OCI-M1 (cell line): ENCODE measurements at places on chromosomes 2 and 18.

DNA sequence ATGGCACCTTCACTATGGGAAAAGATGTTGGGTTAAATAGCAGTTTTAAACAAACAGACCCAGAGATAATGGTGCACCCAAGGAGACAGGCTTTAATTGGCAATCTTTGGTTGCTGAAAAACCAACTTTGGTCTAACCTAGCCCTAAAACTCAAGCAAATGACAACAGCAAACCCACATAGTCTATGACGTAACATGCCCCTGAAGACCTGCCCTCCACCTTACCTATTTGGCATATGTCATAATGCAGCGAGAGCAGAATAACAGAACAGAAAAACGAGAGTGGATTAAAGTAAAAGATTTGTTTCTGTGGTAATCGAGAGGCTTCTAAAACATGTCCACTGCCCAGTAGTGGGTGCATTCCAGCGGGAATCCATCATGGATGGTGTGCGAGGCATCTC lies 200.7 kb downstream of the DCDC2C start:
- DNase-seq = no peak

- DNase-seq = no peak
Observed at GRCh38 chr2:43184339-43184895, 42.0 kb downstream of the ZFP36L2 start.

DNA sequence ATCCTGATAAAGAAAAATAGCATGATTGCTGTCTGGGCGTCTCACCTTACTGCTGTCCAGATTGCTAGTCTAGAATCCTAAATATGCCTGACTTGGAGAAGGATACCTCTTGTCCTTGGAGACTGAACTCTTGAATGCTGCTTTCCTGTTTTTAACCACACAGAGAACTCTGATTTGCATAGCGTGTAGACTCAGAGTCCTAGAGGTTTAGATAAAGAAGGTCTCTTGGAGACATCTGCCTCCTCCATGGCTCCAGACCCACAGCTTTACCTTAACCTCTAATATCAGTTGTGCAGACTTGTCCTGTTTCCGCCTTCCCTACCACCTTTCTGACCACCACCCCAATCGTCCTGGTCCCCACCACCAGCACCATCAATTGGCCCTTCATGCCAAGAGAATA lies 292.6 kb upstream of the CYRIA start:
- no peak for DNase-seq

DNA sequence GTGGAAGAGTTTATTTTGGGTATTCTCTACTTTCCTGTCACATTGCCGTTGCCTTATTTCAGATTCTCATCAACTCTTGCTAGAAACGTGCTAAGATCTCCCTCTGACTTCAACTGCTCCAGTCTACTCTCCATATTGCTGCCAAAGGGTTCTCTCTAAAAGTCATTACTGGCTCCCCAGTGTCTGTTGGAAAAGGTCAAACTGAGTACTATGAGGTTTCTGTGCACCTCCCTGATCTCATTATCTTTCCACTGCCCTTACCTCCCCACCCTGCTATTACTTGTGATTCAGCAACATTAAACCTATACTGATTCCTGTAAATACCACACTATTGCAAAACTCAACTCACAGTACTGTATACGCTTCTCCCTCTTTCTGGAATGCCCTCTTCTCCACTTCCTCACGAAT lies 1.9 kb upstream of the KRCC1 start:
- DNase-seq = peak; percentile 71

GRCh38 chr18:21064347-21064746 lies 47.3 kb downstream of the ROCK1 start:
- DNase-seq = no peak

- DNase-seq = peak; percentile 65
Observed at GRCh38 chr2:26605195-26605998, 35.8 kb downstream of the CIB4 start.

DNA sequence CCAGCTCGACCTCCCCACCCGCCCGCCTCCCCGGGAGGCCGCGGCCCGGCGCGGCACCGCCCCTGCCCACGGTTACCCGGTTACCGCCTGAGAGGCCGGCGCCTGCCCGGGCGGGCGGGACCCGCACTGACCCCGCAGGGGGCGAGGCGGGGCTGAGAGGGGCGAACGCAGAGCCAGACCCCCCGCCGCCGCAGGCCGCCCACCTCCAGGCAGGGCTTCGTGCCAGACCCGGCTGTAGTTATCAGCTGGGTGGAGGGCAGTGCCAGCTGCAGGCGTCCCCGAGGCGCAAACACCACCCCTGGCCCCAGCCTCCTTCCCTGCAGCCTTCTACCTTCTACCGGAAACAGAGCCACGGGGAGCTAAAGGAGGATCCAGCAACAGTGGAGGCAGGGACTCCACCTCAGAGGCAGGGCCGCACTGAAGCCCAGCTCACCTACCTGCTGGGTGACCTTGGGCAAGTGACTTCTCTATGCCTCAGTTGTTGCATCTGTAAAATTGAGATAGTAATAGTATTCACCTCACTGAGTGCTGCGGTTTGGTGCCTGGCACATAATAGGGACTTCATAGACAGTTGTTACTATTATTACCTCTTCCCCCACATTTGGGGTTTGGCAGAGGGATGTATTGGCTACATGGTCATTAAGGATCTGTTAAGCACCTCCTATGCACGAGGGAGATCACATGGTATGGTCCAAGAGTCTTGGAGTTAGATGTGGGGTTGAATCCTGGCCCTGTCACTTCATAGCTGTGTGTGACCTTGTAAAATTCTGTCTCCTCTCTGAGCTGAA lies 231.6 kb upstream of the SMAD2 start:
- DNase-seq = peak; percentile 47

GRCh38 chr2:219625179-219625578 lies 2.3 kb upstream of the SLC4A3 start:
- no peak for DNase-seq

DNA sequence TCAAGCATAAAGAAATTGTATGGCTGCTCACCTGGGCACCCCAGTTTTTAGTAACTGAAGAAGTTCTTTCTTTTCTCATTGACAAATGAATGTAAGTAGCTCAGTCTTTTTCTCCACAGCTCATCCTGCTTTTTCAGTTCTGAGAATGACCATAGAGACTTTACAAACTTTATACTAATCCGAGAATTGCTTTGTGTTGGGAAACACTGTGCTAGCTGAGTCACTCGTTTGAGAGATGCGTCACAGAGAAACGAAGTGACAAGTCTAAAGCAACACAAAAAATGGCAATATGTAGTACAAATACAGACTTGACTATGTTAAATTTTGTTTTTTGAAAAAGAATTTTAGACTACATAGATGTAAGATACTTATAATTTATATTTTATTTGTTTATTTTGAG lies 9.0 kb downstream of the LRRTM4 start:
- no peak for DNase-seq

DNA sequence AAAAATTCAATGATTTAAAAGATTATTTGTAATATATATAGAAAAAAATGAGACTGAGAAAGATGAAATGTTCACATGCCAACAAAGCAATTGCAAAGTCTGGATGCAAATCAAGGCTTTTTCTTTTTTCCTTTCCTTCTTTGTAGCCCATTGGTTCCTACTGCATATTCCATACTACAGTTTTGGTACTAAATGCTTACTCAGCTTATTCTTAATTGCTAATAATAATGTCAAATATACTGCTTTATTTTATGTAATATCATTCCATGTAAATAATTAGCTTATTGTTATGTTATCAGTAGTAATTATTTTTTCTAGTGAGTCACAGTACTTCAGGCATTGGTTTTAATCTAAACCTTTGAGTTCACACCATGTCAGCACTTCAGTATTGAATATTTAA lies 407.4 kb upstream of the LRRTM1 start:
- no peak for DNase-seq

GRCh38 chr2:73072129-73072395 lies 550 bp upstream of the SFXN5 start:
- DNase-seq = no peak

GRCh38 chr2:217826520-217826919 lies 176.3 kb downstream of the TNS1 start:
- DNase-seq = no peak

DNA sequence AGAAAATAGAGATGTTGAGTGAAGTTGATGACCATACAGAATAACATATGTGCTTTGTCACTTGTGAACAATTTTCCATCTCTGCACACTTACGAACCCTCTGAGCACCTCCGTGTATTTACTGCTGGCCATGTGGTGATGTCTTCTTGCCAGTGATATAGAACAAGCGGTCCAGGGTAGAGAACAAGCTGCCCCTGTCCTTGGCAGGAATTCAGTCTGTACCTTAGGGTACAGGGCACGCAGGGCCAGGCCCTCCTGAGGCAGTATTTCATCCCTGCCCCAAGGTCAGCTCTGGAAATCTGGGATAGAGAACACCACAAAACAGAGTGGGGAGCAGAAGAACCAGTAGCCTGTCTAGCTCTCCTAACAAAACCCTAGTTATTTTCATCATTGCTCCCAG lies 44.6 kb downstream of the CDCA7 start:
- no peak for DNase-seq

DNA sequence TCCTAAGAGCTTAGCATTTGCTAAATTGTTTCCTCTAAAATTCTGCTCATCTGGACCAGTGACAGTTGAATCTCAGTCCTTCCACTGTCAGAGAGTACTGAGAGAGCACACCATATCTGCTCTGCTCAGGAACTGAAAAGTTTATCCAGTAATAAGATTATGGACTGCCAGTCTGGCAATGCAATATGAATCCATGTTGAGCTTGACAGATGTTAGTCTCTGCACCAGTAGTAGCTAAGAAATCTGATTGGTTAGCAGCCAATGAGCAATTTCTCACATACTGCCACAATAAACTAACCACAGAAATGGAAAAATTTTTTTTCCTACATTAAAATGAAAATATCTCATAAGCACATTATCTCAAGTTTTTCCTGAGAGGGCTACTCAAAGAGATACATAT lies 2.3 kb downstream of the PRKD3 start:
- DNase-seq = peak; percentile 48

DNA sequence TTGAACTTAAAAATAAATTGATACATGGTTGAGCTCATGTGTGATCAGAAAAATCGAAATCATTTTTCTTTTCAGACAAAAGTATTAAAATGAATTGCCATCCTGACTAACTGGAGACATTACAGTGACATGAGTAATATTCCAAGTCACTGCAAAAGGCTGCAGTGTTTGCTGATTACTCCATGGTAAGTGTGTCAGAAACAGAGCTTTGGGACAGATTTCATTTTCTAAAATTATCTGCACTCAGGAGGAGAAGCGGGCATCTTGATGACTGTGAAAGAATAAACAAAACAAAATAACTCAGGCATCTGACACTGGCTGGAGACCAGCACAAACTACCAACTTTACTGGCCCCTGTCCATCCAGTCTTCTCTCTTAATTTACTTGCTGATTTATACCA lies 312.3 kb upstream of the PIK3C3 start:
- DNase-seq = no peak

- no peak for DNase-seq
Observed at GRCh38 chr2:26541401-26542193, 63.7 kb upstream of the OTOF start.

GRCh38 chr2:99765731-99766318 lies 276.0 kb upstream of the REV1 start:
- no peak for DNase-seq

GRCh38 chr2:70927138-70927537 lies 8.6 kb upstream of the ATP6V1B1 start:
- DNase-seq = no peak

GRCh38 chr18:11751341-11752115 lies 62.5 kb downstream of the GNAL start:
- no peak for DNase-seq

DNA sequence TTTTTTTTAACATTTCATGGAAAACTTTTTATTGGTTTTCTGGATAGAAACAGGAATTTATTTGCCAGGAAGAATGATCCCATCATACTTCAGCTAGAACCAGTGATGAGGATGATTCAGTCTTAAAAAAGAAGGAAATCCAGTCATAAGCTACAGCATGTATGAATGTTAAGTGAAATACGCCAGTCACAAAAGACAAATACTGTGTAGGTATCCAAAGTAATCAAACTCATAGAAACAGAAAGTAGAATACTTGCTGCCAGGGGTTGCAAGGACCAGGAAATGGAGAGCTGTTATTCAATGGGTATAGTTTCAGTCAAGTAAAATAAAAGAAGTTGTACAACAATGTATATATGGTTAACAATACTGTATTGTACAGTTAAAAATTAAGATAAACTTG lies 21.3 kb downstream of the PSME4 start:
- DNase-seq = no peak

DNA sequence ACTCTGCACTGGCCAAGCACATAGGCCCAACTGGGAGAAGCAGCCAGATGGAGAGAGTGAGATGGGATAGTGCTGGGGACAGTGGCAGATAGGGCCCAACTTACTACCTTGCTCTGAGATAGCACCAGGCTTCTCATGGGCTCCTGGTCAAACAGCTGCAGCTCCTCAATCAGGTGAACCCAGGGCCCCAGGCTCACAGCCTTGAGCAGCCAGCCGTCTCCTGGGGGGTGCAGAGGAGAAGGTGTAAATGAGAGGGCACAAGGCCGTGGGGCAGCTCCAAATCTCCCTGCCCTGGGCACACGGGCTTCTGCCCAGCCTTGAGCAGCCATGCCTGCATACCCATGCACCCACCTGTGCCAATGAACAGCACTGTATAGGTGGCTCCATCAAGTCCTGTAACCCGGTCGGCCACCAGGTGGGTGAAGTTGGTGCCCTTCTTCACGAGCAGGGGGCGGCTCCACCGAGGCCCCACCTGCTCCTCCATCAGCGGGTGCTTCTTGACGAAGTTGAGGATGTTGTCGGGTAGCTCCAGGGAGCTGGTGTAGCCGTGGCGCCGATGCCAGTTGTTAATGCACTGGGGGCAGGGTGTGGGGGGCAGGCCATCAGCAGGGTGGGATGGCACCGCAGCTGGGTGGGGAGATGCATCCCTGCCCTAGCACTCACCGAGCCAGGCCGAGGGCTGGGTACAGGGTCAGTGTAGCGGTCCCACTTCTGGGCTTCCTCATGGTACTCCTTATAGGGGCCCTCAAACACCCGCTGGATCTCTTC lies 5.9 kb upstream of the ANKRD39 start:
- no peak for DNase-seq

- peak; percentile 10 for DNase-seq
Observed at GRCh38 chr2:6824962-6825361, 40.7 kb downstream of the CMPK2 start.

DNA sequence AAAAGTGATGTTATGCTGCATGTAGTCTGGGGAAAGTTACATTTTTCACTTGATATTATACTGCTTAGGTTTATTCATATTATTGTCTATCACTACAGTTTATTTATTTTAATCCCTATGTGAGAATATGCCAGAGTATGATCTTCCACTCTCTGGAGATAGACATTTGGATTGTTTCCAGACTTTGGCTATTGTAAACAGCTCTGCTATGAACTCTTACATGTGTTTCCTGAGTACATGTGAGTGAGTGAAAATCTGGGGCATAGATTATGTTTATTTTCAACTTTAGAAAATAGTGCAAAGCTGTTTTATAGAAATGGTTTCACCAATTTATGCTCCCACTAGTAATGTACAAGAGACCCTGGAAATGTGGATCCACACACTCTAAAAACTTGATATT lies 49.0 kb upstream of the EPAS1 start:
- no peak for DNase-seq

GRCh38 chr18:11304928-11305327 lies 155.6 kb upstream of the PIEZO2 start:
- no peak for DNase-seq
